NCI-H2029 treated with DMSO at 0.1 percent for 48 hours (cell line): ENCODE measurements at places on chromosomes 7 and 10.

- no peak for DNase-seq
Measured at GRCh38 chr10:110778211-110778610, 93.5 kb upstream of the PDCD4 start.

DNA sequence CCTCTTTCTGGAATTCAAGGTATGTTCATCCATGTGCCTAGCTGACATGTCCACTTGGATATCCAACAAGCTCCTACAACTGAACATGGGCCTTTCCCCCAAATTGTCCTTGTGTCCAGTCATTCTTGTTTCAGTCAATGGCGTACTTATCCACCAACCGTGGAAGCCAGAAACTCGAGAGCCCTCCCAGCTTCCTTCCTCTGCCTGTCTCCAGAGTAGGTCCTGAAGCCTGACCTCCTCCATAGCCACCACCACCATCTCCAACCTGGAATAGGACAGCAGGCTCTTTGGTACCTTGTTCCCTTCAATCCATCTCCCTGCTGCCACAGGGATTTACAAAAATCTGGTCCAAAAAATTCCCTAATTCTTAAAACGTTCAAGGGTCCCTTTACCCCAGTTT lies 305.1 kb downstream of the RPS24 start:
- DNase-seq, result no peak

GRCh38 chr10:98028168-98028770 lies 2.2 kb downstream of the CRTAC1 start:
- no peak for DNase-seq

DNA sequence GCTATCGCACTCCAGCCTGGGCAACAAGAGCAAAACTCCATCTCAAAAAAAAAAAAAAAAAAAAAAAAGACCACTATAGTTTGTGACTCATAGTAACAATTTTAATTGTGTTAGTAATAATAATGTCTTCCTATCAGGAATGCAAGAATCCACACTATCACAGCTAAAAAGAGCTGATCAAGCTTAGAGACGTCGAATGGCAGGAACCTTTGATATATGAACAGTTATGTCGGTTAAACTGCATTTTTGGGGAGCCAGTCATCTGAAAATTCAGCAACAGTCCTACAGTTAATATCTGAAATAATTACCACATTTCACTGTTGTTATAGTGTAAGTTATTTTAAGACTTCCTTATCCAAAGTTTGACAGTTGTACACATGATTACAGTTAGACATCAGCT lies 8.8 kb downstream of the PHYH start:
- no peak for DNase-seq

DNA sequence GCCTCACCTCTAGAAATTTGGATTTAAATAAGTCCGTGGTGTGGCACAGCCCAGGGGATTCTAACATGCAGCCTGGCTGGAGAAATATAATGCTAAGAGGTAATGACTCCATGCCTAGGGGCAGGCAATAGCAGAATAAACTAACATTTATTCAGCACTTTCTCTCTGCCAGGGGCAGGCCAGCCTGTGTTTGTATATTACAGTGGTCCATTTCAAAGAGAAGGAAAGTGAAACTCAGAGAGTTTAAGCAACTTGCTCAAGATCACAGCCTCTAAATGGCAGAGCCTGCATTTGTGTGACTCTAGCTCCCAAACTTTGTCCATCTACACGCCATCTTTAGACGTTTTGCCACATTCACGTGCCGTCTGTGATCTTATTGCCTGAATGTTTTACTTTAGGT lies 6.7 kb upstream of the LRRC18 start:
- no peak for DNase-seq

DNA sequence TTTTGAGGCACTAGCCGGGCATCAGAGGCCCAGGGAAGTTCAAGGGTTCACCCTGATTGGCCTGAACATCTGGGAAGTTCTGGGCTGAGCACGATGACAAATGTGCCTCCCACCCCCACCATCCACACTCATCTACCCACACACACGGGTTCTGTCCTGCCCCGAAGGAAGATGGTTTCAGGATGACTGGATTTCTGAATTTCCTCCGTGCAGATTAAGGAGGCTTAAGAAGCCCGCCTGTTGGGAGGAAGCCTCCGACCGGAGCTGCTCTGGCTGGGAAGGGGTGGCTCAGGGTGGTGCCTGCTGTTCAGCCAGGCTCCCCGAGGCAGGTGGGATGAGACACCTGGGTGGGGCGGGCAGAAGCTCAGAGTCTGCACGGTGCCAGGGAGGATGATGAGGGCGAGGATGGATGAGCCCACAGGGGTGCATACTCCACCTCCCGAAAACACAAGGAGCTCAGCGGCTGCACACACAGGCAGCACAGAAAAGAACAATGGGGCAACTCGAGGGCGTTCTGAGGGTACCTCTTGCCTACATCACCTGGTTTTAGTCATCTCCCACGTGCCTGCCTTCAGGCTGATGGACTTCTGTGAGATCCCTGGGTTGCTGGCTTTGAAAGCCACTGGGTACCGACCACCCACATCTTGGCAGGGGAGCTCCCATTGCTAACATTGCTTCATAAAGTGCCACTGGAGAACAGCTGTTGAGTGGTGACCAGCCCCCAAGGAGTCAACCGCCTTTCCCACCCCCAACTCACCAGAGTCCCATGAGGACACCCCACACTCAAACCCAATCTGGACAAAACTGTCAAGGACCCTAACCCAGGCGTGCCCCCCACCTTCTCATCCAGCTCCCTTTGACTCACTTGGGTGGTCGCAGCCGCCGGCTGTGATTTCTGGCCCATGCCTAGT lies 41.2 kb downstream of the CALML3 start:
- no peak for DNase-seq

DNA sequence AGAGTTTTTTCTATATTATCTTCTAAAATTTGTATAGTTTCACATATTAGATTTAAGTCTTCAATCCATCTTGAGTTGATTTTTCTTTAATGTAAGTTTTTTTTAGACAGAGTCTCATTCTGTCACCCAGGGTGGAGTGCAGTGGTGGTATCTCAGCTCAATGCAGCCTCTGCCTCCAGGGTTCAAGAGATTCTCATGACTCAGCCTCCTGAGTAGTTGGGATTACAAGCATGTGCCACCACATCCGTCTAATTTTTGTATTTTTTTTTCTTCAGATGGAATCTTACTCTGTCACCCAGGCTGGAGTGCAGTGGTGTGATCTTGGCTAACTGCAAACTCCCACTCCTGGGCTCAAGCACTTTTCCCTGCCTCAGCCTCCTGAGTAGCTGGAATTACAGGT lies 143.4 kb upstream of the ZNF92 start:
- DNase-seq, result no peak

GRCh38 chr7:130383187-130383980 lies 3.1 kb downstream of the CPA1 start:
- DNase-seq, result no peak

GRCh38 chr7:107723255-107723654 lies 20.7 kb upstream of the CBLL1 start:
- no peak for DNase-seq

GRCh38 chr7:124364283-124364682 lies 331.4 kb upstream of the TMEM229A start:
- no peak for DNase-seq

DNA sequence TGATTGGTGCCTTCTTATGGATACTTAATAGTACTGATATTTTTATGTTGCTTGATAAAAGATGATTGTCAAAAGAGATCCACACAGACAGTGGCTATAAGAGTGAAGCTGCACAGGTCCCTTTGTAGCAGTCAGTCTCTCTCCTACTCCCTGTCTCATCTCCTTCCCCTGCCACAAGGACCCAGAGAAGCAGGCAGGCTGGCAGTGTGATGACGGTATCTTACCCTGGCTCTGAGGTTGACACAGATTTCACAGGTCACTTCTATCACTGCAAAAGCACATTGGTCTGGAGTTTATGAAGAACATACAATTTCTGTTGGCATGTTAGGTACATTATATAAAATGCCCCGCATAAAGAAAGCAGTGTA lies 64.4 kb upstream of the AHR start:
- DNase-seq, result no peak

DNA sequence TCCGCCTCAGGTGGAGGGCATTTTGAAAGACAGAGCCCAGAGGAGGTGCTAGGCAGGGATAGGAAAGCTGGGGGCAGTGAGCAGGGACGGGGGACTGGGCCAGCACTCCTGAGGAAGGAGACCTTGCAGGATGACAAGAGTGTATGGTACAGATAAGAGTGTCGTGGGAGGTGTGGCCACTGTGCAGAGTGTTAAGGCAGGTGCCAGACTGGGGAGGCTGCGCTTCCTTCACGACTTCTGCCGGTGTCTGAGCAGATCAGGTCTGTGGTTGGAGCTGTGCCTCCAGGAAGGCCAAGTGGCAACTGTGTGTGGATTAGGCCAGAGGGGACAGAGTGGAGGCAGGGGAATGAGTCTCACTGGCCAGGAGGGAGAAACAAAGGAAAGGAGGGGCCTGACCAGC lies 161.7 kb downstream of the HIBADH start:
- no peak for DNase-seq

GRCh38 chr7:122136078-122136477 lies 8.0 kb downstream of the AASS start:
- DNase-seq, result no peak

- DNase-seq, result no peak
Measured at GRCh38 chr7:66304536-66304935, 99.4 kb downstream of the TPST1 start.

- no peak for DNase-seq
Measured at GRCh38 chr7:27155816-27156507, 513 bp downstream of the HOXA7 start.

GRCh38 chr10:83991986-83992753 lies 147.1 kb upstream of the GHITM start:
- DNase-seq, result no peak

DNA sequence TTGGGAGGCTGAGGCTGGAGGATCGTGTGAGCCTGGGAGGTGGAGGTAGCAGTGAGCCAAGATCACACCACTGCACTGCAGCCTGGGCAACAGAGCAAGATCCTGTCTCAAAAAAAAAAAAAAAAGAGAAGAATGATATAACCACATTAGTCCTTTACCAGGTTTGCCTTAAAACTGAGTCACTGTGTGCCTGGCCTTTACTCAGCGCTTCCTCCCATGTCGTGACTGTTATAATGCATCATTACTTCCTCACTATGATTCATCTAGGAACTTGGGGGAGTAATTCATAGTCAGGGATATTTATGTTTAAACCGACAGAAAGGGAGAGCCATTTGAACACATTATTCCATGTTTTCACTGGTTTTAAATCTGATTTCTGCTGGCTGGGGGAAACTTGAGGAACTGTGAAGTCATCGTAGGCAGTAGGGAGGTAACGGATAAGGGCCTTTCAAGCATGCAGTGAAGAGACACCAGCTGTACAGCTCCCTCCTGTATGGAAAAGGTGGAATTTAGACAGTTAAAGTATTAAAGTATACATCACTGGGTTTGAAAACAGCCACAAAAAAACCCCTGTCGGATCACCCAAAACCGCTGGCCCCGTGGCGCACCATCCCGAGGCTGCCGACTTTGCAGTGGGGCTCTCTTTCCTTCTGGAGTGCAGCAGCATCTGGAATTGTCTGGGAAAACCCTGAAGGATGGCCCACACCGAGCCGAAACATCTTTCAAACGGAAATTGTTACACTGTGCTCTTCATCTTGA lies 119.8 kb downstream of the NKX6-2 start:
- DNase-seq, result no peak
